Kasumi-1 (cell line): ENCODE measurements at places on chromosomes 6 and 20.

GRCh38 chr6:26556263-26557070 lies 18.3 kb downstream of the HMGN4 start:
- DNase-seq, result no peak

- no peak for DNase-seq
These were observed 84.8 kb downstream of the CD24 start for GRCh38 chr6:106889692-106890091.

GRCh38 chr6:114121913-114122662 lies 151.1 kb upstream of the HDAC2 start:
- no peak for DNase-seq

DNA sequence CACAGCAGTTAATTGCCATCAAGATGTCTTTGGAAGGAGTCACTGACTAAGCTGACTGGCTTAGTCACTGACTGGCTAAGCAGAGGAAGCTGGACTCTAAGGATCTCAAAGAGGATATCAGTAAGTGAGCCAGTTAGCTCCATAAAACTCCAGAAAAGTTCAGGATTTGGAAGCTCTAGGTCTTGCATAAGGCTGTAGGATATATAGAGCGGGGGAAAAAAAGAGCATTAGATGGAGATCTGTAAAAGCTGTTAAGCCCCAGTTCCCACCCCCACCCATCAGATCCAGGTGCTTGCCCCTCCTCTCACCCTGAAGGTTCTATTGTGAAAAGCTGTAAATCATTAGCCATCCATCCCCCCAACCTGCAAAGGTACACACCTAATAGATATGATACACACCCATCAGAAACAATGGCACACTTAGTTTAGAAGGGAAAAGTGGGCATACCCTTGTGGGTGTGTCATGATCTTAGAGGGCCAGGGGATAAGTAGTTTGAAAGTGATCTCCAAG lies 32.2 kb downstream of the CARMIL1 start:
- DNase-seq, result no peak

GRCh38 chr6:114304304-114304887 lies 38.4 kb downstream of the HS3ST5 start:
- DNase-seq, result peak; percentile 24

- no peak for DNase-seq
These were observed 16.9 kb upstream of the STK35 start for GRCh38 chr20:2084703-2085102.

- no peak for DNase-seq
These were observed 136.7 kb upstream of the EXOC2 start for GRCh38 chr6:829656-830055.

DNA sequence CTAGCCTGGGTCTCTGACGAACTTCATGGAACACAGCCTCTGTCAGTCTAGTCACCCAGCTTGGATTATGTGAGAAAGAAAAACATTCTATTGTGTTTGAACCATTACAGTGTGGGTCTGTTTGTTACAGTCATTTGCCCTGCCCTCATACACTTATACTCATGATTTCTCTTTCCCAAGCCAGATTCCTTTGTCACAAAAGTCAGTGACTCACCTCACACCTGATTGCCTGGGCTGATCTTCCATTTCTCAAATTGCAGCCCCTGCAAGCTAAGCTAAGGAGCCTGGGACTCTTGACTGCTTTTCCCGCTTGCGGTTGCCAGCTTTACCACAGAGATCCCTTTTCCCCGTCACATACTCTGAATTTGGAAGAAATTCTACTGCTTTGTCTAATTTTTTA lies 395.9 kb downstream of the SAMD5 start:
- no peak for DNase-seq

- no peak for DNase-seq
These were observed 38.6 kb downstream of the NKX2-4 start for GRCh38 chr20:21358737-21359136.

DNA sequence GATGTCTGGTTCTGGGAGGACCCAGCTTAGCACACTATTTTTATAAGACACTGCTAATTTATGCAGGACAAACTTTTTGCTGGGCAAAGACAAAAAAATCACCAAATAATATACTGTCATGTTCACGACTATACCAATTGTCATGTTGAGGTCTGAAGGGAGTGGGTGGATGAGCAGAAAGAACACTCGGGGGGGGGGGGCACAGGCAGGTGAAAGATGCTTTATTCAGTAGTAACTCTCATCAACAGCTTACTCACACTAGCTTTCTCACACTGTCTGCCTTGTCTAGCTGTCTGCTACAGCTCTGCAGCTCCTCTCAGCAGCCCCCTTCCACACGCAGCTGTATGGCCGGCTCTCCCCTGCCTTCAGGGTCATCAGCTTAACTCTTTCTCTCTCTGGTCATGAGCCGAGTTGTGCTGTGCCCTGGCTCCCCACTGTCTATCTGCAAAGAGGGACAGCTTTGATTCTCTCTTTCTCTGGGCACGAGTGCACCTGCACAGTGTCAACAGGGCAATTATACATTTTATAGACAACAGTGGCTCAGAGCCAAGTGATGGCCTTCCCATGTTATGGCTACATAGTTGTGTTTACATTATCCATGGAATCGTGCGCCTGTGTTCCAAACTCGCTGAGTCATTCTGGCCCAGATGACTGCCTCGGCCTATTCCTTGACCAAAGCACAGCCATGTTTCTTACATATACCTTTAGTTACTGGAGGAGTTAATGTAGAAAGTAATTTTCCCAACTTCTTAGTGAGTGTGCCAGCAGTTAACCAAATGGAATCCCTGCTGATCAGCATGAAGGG lies 187.7 kb upstream of the PRSS16 start:
- no peak for DNase-seq

DNA sequence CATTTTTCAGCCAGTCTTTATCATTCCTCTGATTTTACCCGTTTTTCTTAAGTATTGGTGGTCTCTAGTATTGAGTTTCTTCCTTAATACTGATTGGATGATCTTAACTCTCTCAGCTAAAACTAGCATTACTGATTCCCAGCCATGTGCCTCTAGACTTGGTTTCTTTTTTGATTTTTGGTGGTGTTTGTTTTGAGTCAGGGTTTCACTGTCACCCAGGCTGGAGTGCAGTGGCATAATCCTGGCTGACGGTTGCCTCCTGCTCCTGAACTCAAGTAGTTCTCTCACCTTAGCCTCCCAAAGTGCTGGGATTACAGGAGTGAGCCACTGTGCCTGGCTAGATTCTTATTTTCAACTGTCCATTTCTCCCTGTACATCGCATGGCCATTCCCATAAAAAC lies 24.9 kb downstream of the DPPA5 start:
- no peak for DNase-seq

GRCh38 chr6:47248446-47248845 lies 61.3 kb downstream of the TNFRSF21 start:
- DNase-seq, result no peak
